ENCODE measurements at places on chromosomes 2 and 18. TPM values are rescaled to one million over a fixed set of nuclear protein-coding genes. Genes with fewer than 3 reads are reported as not detected.

Gene CRYGC
- not detected for total RNA-seq

Gene TBR1
- not detected for total RNA-seq

Gene UGT1A10
- total RNA-seq, result not detected

Gene IL36A
- not detected for total RNA-seq

Gene SLC9A4
- total RNA-seq, result 0.04 TPM

Gene AMER3
- total RNA-seq, result not detected

Gene ASNSD1
- 48.3 TPM for total RNA-seq

Gene COBLL1
- total RNA-seq, result 3.6 TPM

Gene SIX2
- total RNA-seq, result 27.9 TPM

Gene PKDCC
- 1.9 TPM for total RNA-seq

Gene SPC25
- 11.1 TPM for total RNA-seq

Gene DSEL
- 19.0 TPM for total RNA-seq

Gene ACTG2
- 3.8 TPM for total RNA-seq

DNA sequence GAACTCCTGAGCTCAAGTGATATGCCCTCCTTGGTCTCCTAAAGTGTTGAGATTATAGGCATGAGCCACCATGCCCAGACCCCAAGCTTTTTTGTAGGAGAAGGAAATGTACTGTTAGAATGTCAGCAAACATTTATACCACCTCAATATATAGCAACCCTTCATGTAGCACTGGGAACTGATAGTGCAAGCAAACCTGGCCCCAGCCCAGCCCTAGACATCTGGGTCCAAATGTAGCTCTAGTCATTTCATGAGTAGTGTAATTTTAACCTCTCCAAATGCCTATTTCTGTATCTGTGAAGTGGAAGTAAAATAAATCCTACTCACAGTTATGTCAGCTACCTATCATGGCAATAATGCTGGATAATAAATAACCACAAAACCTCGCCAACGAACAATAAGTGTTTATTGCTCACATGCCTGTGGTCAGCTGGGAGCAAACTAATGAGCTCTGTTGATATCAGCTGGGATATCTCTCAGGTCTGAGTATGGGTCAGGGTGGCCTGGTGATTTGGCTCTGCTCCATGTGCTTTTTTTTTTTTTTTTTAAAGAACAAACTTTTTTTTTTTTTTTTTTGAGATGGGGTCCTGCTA is 180.4 kb downstream of the CD8B2 start:
- DNase-seq, result no peak

DNA sequence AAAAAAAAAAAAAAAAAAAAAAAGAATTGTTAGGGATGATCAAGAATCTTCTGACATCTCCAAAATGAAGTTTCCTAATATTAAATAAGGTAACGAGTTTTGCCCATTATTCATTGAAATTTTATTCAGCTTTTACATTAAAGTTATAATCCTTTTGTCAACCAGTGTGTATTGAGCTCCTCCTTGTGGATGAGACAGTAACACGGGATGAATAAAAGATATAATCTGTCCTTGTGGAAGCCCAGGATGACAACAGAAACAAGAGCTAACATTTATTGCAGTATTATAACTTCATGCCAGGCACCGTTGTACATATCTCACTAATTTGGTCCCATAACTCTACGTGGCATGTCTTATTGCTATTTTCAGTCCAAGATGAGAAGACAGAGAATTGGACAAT is 33.4 kb upstream of the SERPINB7 start:
- peak; percentile 81 for DNase-seq

DNA sequence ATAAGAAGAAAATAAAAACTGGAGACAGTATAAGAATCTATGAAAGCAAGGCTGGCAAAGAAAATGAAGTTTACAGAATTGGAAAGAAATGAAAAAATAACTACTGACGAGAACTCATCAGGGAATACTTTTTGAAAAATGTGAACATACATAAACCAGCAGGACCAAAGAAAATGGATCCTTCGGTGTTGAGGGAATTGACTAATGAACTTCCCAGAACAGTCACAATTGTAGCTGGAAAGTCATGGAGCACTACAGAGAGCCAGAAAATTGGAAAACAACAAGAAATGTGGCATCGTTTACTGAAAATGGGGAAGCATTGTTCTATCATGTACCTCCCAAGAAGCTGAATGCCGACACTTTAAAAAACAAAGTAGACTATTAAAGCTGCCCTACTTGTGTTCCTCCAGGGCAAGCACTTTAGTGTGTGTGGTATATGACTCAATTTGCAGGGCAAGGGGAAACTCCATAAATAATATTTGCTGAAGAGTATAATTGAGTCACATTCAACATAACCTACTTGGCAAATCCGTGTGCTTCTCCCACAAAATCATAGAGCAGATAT is 1221.6 kb upstream of the NRXN1 start:
- DNase-seq, result peak; percentile 68

GRCh38 chr2:45577441-45577840 is 33.6 kb downstream of the SRBD1 start:
- DNase-seq, result no peak

- no peak for DNase-seq
Measured at GRCh38 chr2:31979956-31980355, 30.9 kb downstream of the MEMO1 start.

- DNase-seq, result no peak
Measured at GRCh38 chr2:134181219-134181618, 72.7 kb upstream of the MGAT5 start.

GRCh38 chr2:141968433-141968832 is 162.4 kb downstream of the LRP1B start:
- DNase-seq, result peak; percentile 43

- DNase-seq, result no peak
Measured at GRCh38 chr2:225074366-225074765, 32.1 kb upstream of the DOCK10 start.

DNA sequence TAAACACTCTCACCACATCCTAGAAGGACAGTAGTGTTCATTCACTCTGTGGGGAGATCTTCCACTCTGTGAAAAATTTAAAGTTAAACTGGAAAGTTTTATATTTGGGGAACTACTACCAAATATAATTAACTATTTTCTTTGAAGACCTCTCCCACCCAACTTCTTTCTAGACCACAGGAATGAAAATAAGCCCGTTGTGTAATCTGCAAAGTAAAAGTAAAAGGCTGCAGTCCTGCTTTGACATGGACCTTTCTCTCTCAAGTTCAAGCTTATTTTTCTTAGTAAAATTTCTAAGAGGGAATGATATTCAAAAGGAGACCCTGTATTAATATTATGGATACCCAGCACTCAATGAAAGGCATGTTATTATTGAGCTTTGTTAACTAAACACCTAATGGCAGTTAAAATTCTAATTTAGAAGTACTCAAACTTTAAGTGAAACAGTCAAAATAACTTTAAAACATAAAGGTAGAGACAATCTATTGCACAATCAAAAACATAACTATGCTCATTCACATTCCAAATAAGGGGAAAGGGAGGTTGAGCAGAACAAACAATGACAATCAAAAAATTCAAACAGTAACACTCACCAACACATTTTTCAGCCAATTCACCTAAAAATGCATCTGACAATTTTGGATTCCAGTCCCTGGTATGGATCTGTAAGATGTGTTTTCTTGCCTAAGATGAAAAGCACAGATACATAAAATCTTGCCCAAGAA is 98.5 kb downstream of the ATAD2B start:
- peak; percentile 11 for DNase-seq

GRCh38 chr2:55148269-55148668 is 83.8 kb downstream of the CLHC1 start:
- peak; percentile 81 for DNase-seq

GRCh38 chr2:17479875-17480274 is 38.4 kb downstream of the RAD51AP2 start:
- DNase-seq, result peak; percentile 30

GRCh38 chr2:184416146-184416913 is 182.0 kb upstream of the ZNF804A start:
- DNase-seq, result no peak

DNA sequence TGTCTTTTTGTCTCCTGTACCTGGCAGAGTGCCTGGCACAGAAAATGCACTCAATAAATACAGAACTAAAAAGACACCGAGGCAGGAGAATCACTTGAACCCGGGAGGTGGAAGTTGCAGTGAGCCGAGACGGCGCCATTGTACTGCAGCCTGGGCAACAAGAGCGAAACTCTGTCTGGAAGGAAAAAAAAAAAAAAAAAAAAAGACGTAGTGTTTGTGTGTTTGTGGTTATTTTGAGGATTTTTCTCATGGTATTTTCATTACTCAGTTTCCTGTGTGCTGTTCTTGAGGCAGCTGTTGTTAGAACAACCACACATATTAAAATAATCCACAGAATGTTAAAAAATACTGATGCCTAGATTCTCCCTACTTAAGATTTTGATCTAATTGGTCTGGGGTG is 519.2 kb upstream of the SPHKAP start:
- DNase-seq, result peak; percentile 68

GRCh38 chr2:30288561-30288960 is 57.2 kb downstream of the LBH start:
- DNase-seq, result no peak

- DNase-seq, result no peak
Measured at GRCh38 chr2:156349605-156350004, 17.1 kb upstream of the NR4A2 start.

GRCh38 chr2:134293719-134294537 is 40.1 kb downstream of the MGAT5 start:
- DNase-seq, result no peak

GRCh38 chr18:36572135-36572856 is 256.5 kb downstream of the TPGS2 start:
- DNase-seq, result peak; percentile 36

GRCh38 chr18:12839526-12840196 is 44.4 kb downstream of the PTPN2 start:
- no peak for DNase-seq

GRCh38 chr2:96952976-96953610 is 33.3 kb downstream of the FAM178B start:
- no peak for DNase-seq

- DNase-seq, result no peak
Measured at GRCh38 chr18:35564795-35565453, 16.6 kb upstream of the GALNT1 start.

- no peak for DNase-seq
Measured at GRCh38 chr18:79274823-79275222, 120.9 kb upstream of the NFATC1 start.

DNA sequence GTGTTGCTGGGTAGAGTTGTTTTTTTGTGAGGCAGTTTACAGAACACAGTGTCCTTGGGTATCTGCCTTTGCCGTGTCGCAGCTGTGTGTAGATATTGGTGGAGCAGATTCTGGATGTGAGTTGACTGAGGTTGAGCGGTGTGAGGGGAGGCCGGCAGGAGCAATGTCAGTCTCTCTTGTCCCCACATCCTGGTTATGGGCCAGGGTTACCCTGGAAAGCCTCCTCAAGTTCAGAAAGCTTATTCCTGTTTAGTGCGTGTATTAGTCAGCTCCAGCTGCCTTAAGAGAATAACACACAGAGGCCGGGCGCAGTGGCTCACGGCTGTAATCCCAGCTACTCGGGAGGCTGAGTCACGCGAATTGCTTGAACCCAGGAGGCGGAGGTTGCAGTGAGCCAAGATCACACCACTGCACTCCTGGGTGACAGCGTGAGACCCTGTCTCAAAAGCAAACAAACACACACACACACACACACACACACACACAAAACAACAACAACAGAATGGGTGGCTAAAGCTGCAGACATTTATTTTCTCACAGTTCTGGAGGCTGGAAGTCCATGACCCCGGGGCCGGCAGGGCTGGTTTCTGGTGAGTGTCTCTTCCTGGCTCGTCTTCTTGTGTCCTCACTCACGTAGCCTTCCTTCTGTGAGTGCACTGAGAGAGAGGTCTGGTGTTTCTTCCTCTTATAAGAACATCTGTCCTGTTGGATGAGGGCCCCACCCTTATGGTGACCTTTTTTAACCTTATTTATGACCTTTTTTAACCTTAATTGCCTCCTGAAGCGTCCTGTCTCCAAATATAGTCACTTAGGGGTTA is 5.1 kb downstream of the NCK2 start:
- no peak for DNase-seq

DNA sequence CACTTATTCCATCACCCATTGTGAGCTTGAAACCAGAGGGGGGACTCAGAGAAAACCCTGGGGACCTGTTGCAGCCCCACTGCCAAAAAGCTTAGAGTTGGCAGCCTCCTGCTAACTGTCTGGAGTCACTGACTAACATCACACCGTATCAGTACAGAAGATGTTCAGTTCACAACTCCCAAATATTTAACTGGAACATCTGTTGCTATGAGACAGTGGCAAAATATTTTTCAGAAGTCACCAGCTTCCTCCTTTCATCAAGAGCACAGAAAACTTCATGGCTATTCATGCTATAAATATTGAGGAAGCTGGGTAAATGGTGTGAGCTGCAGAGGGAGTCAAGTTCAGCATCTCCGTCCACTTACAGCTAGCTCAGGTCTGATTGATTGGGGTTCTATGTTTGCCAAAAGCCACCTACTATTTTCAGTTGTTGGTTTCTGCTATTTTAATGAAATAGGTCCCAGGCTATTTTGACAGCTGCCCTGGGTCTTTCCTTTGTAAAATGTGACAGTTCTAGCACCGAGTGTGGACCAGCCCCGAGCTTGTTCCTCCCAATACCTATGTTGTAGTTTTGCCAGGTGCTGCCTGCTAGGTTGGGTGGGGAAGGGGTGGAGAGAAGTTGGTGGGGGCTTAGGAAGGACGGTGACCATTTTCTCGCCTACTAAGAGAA is 9.8 kb downstream of the TUBB6 start:
- no peak for DNase-seq

DNA sequence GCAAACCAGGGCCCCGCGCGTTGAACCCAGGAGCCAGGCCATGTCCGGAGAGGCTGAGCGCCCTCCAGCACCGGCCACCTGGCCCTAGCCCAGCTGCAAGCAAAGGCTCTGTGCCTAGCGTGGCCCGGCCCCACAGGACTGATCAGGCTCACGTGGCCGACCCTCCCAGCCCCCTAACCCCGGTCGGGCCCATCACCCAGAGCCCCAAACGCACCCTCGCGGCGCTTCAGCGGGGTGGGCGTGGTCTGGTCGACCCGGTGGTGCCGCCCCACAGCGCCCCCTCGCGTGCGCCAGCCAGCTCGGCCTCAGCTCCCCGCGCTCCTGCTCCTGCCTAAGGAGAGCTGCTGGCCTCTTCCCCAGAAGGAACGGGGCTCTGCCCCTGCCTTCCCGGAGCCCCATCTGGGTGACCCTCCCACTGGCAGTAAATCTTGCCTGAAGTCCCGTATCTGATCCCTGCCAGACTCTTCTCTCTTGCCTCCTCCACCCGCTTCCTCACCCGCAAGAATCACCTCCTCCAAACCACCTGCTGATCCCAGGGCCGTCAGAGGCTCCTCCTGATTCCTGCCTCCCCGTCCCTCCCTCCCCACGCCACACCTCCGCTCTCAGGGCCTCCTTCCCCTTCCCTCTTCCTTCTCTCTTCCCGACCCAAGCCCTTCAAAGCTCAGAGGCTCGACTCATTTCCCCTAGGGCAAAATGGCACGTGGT is 12.3 kb upstream of the TEX51 start:
- peak; percentile 4 for DNase-seq

DNA sequence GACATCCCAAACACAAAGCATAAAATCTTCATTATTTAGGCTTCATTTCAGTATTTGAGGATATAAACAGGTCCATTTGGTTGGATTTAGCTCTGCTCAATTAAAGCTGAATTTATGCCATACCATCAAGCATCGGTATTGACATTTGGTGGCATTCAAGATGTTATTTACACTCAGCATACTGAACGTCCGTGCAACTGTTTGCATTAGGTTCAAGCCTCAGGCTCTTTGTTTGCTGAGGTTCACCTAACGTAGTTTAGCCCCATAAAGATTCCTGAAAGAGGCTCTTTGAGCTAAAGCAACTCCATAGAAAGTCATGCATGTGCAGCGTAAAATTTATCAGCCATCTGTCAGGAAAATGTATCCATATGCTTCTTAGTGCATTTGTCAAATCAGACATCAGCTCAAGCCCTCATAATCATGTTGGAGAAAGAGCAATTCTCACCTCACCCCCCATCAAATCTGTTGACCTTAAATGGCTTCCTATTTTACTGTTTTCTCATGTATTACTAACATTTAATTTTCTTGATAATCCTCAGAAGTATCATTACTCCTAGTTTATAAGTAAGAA is 366.9 kb downstream of the EPHA4 start:
- DNase-seq, result peak; percentile 41
